H7 (cell line): ENCODE measurements at places on chromosomes 11 and 22. TPM values are rescaled to one million over a fixed set of nuclear protein-coding genes. Genes with fewer than 3 reads are reported as not detected.

The TYR gene
- not detected in 2 replicates for total RNA-seq

The CHEK1 gene
- 85.7 and 112 TPM in 2 replicates for total RNA-seq

The DSCAML1 gene
- total RNA-seq = 0.33 and 0.59 TPM in 2 replicates

The SGSM1 gene
- total RNA-seq = 1.1 and 2.3 TPM in 2 replicates

The EFCAB6 gene
- total RNA-seq = 0.31 and 0.63 TPM in 2 replicates

The OAF gene
- total RNA-seq = 11.6 and 15.8 TPM in 2 replicates

The IL17REL gene
- 0.04 TPM in 1 of 2 replicates, not detected in the other for total RNA-seq

The SPDYC gene
- total RNA-seq = 2.0 and 2.3 TPM in 2 replicates

The TUBA8 gene
- 0.92 and 2.7 TPM in 2 replicates for total RNA-seq

The OR51I1 gene
- total RNA-seq = not detected in 2 replicates

The IGSF22 gene
- 0.07 and 0.76 TPM in 2 replicates for total RNA-seq

The RBMXL2 gene
- not detected in 2 replicates for total RNA-seq

The TBRG1 gene
- total RNA-seq = 21.1 and 26.2 TPM in 2 replicates

The MRTFA gene
- total RNA-seq = 26.2 and 35.4 TPM in 2 replicates
